Pons (tissue), 1 donor: ENCODE measurements at places on chromosomes 16 and 17.

GRCh38 chr16:58128711-58129096, 477 bp downstream of the CFAP20 start:
- DNase-seq = no peak

GRCh38 chr17:17815062-17815406, 21.8 kb downstream of the SREBF1 start:
- no peak for DNase-seq

GRCh38 chr17:64176556-64176955, 46.6 kb upstream of the ERN1 start:
- DNase-seq = no peak

DNA sequence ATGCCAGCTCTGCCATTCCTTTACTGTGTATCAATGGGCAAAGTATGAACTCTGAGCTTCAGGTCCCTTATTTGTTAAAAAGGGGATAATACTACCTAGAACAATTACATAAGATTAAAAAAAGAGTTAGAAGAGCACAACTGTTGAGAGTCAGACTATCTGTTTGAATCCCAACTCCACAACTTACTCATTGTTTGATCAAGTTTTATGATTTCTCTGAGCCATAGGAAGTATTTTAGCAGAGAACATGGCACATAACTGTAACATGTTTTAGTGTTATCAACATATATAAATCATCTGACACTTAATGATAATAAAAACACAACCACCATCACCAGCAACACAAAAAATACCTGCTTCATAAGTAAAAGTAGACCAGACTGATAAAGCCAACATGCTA, 421.3 kb downstream of the ZFHX3 start:
- no peak for DNase-seq
